Mesothelial cell of epicardium (in vitro differentiated cells): ENCODE measurements at places on chromosomes 12 and 14.

DNA sequence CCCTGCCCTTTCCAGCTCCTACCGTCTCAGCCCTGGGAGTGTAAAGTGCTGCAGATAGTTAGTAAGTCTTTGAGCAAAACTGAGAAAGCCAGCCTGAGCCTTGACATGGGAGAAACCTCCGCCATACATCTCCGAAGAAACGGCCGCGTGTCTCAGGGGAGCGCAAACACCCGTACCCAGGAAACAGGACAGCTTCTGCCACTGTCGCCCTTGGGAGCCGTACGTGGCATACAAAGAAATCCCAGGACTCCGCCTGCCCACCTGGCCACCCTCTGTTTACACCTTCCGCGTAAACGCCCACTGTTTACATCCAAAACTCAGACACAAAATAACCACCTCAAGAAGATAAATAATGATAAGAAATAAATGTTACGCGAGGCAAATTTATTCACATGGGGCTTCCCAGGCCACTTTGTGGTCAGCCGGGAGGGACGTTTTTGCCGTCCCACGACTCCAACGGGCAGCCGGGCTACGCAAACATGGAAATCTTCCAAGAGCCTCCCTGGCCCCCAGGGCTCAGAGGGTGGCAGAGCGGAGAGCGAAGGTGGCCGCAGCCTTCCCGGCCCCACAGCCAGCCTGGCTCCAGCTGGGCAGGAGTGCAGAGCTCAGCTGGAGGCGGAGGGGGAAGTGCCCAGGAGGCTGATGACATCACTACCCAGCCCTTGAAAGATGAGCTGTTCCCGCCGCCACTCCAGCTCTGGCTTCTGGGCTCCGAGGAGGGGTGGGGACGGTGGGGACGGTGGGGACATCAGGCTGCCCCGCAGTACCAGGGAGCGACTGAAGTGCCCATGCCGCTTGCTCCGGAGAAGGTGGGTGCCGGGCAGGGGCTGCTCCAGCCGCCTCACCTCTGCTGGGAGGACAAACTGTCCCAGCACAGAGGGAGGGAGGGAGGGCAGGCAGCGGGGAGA lies at the start of gene BDKRB2:
TSS of gene BDKRB2 (plus strand) at position 689 of the 908 bp plus-strand sequence. CDS start 32,269 bp downstream, outside the sequence.
- peak; percentile 75 for DNase-seq

DNA sequence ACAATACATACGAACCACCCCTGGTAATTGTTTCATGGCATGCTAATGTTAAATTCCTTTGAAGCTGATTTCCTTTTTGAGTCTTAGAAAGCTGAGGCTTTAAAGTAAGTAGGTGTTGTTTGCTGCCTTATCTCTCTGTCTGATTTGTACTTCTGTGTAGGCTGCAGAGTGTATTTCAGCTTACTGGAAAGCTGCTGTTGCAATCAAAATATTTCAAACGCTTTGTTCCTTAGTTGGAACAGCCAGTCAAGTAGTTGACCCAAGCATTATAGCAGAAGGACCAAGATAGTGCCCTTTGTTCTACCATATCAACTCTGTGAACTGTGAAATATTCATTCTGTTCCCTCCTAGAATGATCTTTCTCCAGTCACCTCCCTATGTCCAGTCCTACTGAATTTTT lies 3.1 kb downstream of the PKP2 start:
- no peak for DNase-seq

GRCh38 chr12:122031342-122032216 lies 9.9 kb downstream of the BCL7A start:
- DNase-seq = no peak

DNA sequence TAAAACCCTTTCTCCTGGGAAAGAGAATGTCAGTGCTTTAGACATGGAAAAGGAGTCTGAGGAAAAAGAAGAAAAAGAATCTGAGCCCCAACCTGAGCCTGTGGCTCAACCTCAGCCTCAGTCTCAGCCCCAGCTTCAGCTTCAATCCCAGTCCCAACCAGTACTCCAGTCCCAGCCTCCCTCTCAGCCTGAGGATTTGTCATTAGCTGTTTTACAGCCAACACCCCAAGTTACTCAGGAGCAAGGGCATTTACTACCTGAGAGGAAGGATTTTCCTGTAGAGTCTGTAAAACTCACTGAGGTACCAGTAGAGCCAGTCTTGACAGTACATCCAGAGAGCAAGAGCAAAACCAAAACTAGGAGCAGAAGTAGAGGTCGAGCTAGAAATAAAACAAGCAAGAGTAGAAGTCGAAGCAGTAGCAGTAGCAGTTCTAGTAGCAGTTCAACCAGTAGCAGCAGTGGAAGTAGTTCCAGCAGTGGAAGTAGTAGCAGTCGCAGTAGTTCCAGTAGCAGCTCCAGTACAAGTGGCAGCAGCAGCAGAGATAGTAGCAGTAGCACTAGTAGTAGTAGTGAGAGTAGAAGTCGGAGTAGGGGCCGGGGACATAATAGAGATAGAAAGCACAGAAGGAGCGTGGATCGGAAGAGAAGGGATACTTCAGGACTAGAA lies 6.1 kb downstream of the PNN start:
- no peak for DNase-seq

DNA sequence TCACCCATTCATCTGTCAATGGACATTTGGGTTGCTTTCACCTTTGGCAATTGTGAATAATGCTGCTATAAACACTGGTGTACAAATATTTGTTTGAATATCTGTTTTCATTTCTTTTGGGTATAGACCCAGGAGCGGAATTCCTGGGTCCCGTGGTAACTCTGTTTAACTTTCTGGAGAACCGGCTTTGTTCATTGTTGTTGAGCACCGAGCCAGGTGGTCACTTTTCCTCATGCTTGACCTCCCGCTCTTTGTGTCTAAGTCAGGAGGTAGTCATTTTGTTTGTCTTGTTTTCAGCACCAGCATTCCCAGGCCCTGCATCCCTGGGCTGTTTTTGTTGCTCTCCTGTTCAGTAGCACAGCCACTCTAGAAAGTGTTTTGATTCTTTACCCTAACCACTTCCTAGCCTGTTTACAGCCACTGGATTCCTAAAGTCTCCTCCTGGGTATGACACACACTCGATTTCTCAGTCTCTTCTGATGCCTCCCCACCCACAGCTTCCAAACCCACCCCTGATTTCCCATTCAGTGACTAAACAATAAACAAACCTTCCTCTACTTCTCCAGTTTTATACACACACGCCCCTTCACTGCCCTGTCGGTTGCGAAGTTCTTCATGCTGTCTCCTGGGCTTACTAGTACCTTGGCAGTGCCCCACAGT lies 37.9 kb downstream of the B4GALNT3 start:
- DNase-seq = no peak

DNA sequence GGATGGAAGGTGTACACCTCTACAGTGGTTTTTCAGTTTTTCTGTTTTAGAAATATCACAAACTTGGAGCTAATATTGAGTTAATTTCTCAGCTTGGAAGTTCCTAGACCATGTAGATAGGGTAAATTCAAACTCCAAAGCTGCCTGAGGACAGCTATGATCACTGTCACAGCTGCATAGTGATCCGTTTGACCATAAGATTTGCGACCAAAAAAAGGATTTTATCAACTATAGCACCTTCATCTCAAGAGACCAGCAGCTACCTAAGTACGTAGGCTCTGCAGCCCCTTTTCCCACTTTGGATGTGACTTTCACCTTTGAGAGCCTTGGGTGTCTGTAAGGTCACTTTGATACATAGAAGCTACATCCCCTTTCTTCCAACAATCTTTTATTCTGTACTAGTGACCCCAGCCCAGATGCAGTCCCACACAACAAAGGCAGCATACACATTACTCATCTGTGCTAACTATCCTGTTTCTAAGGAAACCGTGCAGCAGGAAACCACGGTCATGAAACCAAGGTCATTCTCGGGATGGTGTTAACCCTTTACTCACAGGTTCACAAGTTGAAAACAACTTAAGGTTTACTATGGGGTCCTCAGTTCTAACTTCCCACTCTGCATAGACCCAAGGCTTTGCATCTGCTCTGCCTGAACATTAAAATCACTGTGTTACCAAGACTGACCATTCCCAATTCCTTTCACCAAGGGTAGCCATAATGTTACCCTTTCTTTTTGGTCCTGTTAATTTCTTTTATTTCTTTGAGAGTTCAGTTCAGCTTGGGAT lies 75.4 kb downstream of the IFT81 start:
- DNase-seq = no peak

DNA sequence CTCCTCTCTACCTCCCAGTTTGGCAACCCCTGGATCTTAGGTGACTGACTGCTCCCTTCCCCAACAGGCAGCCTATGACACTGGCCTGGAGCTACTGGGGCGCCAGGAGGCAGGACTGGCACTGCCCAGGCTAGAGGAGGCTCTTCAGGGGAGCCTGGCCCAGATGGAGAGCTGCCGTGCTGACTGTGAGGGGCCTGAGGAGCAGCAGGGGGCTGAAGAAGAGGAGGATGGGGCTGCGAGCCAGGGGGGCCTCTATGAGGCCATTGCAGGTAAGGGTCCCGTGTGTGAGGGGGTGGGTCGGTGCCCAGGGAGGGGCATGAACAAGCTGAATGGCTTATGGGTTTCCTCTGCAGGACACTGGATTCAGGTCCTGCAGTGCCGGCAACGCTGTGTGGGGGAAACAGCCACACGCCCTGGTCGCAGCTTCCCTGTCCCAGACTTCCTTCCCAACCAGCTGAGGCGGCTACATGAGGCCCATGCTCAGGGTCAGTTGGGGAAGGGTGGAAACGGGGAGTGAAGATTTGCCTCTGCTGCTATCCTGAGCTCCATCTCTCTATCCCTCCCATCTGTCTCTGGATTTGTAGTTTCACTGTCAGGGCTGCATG lies 2.2 kb downstream of the P3H3 start:
- DNase-seq = no peak

GRCh38 chr12:56223571-56224101 lies 506 bp upstream of the NABP2 start:
- no peak for DNase-seq

GRCh38 chr14:68702135-68702534 lies 90.7 kb downstream of the ZFP36L1 start:
- DNase-seq = no peak

DNA sequence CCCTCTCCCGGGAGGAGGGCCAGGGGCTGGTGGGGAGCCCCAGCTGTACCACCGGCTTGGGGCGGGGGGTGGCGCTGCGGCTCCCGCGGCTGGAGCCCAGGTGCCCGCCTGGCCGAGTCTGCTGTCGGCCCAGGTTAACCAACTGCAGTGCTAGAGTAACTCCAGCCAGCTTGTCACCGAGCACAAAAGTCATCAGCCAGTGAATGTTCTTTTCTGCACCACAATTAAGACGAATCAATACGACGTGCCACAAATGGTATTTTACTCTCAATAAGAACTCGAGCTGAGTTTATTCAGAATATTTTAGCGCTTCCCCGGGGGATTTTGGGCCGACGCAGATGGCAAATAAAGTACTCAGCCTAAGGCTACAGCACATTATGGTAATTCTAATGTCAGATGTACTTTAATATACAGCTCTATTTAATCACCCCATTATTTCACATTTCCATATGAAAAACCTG lies 83.2 kb downstream of the BCL11B start:
- no peak for DNase-seq

DNA sequence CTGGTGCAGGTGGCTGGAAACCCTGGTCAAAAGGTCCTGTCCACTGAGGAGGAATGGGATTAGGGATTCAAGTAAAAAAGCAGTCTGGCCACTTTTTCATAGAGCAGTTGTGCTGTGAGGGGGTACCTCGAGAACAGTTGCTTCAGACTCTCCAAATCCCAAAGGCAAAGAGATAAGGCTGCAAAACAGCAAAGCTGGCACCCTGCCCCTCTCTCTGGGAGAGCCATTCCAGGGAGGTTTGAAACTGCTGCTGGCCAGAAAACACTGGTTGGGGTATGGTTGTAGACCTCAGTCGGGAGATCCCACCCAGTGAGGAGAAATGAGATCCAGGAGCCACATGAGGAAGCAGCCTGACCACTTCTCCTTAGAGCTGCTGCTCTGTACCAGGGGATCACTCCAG lies 137.3 kb downstream of the CEP83 start:
- DNase-seq = no peak
